SK-N-SH (cell line): ENCODE measurements at places on chromosomes 3 and 15. TPM values are rescaled to one million over a fixed set of nuclear protein-coding genes. Genes with fewer than 3 reads are reported as not detected.

CLRN1 gene
- not detected in 2 replicates for polyA plus RNA-seq

GRCh38 chr15:38733331-38733730 is 168.7 kb upstream of the RASGRP1 start:
- no peak for DNase-seq

DNA sequence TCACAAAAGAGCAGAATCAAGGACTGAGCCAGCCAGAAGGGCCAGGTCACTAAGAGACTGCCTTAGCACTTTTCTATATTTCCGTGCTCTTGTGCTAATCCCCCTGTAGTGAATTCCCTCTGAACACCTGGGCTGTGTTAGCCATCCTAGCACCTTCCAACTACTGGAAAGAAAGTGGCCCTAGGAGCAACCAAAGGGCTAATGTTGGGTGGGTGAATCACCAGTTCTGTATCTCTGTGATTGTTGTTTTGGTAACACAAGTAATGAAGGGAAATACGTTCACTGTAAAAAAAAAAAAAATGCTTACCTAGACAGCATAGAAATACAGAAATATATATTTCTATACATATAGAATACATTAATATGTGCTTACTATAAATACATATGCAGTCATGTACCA is 43.9 kb downstream of the PXYLP1 start:
- no peak for DNase-seq

ROPN1 gene
- 0.05 TPM in 1 of 2 replicates, not detected in the other for polyA plus RNA-seq

STRIT1 gene
- polyA plus RNA-seq, result not detected in 2 replicates

ROBO1 gene
- 22.2 and 22.7 TPM in 2 replicates for polyA plus RNA-seq

GRCh38 chr15:73195166-73195565 is 142.9 kb downstream of the NEO1 start:
- DNase-seq, result no peak

CHRM5 gene
- polyA plus RNA-seq, result 0.03 TPM in 1 of 2 replicates, not detected in the other

SLC4A7 gene
- polyA plus RNA-seq, result 3.9 and 5.9 TPM in 2 replicates

DNA sequence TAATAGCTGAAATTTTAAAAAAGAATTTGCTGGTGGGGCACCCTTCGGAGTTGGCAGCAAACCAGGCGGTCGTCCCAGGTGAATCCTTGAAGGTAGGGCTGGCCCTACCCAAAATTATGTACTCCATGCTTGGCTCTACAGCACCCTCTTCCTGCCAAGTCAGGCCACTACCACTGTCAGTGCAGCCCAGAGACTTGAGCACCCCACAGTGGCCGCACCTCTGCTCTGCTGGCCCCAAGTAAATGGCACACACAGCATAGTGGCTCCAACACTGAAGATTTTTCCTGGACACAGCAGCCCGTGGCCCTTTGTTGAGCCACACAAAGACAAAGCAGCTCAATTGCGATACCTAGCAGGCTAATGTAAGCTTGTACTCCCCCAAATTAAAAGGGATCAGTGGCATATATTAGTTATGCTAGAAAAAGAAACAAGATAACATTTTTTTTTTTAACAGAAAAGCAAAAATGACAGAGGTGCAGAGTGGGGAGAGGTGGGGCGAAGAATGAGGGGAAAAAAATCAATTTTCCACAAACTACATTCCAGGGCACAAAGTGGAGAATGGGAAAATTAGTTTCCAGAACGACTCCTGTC is 250.5 kb downstream of the UACA start:
- DNase-seq, result peak; percentile 70

- DNase-seq, result peak; percentile 76
These were observed 399.3 kb upstream of the RGMA start for GRCh38 chr15:93488296-93488713.

DNA sequence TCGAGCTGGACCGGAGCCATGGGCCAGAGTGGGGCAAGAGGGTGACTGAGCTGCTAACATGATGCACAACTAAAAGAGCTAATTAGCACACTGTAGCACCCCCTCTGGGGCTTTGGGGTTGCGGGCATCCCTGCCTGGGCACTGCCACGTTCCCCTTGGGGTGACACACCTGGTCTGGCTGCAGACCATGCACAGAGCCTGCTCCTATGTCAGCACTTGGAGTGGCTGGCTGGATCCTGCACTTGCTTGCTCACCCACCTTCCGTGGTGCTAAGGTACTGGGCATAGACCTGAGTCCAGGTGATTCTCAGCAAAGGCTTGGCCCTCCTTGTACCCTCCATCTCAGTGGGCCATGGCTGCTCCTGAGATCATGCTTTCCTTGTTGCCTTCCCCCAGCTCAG is 12.8 kb upstream of the SPTBN5 start:
- no peak for DNase-seq

DNA sequence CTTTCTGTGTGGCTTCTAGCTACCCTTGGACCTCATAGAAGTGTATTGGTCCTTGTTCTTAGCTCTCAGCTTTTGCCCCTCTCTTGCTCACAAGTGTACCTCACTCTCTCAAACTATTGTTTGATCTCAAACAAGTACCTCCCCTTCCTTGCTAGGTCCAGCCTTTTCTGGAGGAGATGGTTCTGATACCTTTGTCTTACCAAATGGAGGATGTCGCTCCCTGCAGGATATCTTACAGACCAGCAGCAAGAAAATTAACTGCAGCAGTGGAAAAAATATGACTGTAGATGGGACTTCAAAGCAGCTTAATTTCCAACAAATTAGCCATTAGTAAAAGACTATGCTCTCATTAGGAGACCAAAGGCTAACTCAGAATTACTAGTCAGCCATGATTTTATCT is 388.1 kb upstream of the ROBO2 start:
- no peak for DNase-seq

DNA sequence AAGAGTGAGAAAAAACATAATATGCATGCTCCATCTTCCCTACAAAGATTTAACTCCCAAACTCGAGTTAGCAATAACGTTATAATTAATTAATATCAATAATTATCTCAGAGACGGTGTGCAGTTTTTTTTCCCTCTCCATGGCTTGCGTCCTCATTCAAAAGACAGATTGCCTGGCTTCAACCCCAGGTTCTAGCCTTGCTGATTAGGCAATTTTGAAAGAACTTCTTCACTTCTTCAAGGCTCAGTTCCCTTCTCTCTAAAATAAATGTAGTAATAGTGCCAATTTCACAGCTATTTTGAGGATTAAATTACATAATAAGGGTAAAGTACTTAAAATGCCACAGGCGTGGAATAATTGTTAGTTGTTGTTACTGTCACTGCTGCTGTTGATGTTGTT is 876.1 kb upstream of the GBE1 start:
- no peak for DNase-seq

DNA sequence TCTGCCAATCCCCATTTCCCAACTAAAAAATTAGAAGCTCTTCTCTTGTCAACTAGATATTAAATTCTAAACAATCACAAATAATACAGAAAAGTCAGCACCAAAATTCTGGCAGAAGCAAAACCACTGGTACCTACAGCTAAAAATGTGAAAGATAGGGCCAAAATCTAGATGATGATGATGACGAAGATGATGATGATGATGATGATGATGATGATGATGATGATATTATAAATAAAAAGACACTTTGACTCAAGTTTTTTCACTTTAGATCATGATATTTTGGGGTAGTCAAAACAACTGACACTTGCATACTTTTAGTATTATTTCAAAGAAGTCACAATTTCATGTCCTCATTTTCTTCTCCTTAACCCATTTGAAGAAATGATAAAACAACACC is 470.1 kb upstream of the NR2F2 start:
- DNase-seq, result no peak

DNA sequence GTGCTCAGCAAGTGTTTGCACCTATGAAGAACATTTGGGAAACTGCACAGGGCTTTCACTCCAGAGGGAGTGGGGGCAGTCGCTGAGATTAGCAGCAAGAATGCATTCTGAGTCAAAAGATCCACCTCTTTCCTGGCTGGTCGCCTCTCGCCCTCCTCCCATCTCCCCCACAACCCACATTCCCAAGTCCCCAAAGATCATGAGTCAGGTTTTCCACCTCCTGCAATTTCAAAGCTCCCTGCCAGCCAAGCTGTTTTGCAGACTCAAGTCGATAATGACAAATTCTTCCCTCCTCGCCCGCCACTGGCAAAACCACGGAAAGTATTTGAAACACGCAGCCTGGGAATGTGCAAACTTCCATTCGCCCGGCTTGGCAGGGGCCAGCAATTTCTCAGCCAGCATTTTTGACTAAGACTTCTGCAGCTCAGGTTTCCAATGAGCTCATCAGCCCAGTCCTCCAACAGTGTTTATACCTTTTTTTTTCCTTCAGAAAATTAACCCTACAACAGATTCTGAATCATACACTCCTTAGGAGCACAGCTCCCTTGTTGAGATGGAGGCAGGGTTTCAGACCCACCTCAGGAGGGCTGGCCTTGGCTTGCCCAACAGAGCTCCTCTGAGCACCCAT is 181.4 kb downstream of the SMAD6 start:
- DNase-seq, result no peak

NANOGP8 gene
- not detected in 2 replicates for polyA plus RNA-seq

DNA sequence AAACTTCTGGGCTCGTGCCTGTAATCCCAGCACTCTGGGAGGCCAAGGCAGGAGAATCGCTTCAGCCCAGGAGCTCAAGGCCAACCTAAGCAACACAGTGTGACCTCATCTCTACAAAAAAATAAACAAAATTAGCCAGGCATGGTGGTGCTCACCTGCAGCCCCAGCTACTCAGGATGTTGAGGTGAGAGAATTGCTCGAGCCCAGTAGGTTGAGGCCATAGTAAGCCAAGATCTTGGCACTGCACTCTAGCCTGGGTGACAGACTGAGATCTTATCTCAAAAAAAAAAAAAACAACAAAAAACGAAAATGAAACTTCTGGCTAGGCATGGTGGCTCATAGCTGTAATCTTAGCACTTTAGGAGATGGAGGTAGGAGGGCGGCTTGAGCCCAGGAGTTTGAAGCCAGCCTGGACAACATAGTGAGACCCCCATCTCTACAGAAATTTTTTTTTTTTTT is 53.7 kb downstream of the PIK3CB start:
- no peak for DNase-seq

ARHGAP31 gene
- polyA plus RNA-seq, result 4.4 and 7.7 TPM in 2 replicates

EIF4A2 gene
- 270 and 410 TPM in 2 replicates for polyA plus RNA-seq

GRCh38 chr3:105661461-105661860 is 207.4 kb downstream of the CBLB start:
- no peak for DNase-seq
